ENCODE measurements at places on chromosomes 11 and 22.

GRCh38 chr11:76661306-76661751 lies 9.2 kb downstream of the LRRC32 start:
- no peak for DNase-seq

DNA sequence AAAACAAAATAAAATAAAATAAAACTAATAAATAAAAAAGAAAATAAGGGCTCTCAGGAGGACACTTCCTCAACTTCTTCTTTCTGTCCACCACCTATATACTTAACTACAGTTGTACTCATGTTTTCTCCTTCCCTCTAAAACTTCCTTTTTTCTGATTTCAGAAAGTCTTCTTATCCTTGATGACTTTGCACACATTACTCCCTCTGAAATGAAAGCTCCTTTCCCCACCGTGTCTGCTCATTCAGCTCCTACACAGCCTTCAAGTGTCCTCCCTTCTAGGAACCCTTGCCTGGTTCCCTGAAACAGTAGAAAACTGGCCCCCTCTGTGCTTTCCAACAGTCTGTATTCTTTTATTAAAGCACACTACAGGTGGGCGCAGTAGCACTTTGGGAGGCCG lies 18.3 kb upstream of the DDX17 start:
- DNase-seq, result no peak

- DNase-seq, result no peak
Observed at GRCh38 chr11:66218036-66218435, 50.4 kb upstream of the RAB1B start.

DNA sequence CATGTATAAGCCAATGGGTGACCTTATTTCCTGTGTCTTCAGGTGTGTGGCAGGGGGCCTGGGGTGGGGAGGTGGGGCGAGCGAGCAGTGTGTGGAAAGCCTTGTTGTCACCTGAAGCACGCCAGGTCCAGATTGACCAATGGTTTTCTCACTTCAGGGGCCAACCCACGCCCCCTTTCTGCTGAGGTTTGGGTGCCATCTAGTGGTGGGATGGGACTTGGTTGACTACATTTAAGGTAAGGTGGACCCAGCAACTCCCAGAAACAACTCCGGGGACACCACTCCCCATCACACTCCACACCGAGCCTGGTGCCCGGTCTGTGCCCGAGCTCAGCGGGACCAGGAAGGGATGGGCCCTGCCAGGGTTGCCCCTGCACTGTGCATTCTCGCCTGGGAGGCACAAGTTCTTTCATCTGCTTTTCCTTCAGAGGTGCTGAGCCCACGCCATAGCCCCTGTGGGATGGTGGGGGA lies 40.0 kb downstream of the TPCN2 start:
- peak; percentile 37 for DNase-seq

GRCh38 chr22:20434264-20434751 lies 3.3 kb downstream of the SCARF2 start:
- no peak for DNase-seq

- peak; percentile 0 for DNase-seq
Observed at GRCh38 chr22:30968015-30968923, at the start of gene MORC2. Gene MORC2, minus strand, starts transcription at chr22:30968774. Its CDS starts 885 bp downstream, at chr22:30967889.

DNA sequence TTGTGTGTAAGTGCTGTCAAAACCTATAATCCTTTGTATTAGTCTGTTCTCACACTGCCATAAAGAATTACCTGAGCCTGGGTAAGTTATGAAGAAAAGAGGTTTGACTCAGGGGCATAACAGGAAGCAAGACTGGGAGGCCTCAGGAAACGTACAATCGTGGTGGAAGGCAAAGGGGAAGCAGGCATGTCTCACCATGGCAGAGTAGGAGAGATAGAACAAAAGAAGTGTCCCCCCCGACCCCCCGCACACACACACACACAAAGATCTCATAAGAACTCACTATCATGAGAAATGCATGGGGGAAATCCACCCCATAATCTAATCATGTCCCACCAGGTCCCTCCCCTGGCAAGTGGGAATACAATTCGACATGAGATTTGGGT lies 2.3 kb upstream of the USP28 start:
- no peak for DNase-seq

DNA sequence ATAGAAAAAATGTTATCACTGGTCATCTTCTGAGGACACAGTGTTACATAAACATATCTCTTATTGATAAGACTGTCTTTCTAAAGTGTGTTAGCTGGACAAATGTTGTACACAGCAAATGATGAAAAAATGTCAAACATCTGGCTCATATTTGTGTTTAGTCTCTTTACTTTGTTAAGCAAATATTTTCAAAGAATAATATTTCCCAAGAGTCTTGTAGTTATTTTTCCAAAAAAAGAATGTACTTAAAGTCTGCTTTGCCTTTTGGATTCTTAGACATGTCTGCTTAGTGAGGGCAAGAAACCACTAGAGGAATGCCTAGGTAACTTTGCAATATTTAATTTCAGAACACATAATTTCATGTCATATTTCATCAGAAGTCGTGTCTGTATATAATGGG lies 23.9 kb upstream of the CCDC179 start:
- no peak for DNase-seq

DNA sequence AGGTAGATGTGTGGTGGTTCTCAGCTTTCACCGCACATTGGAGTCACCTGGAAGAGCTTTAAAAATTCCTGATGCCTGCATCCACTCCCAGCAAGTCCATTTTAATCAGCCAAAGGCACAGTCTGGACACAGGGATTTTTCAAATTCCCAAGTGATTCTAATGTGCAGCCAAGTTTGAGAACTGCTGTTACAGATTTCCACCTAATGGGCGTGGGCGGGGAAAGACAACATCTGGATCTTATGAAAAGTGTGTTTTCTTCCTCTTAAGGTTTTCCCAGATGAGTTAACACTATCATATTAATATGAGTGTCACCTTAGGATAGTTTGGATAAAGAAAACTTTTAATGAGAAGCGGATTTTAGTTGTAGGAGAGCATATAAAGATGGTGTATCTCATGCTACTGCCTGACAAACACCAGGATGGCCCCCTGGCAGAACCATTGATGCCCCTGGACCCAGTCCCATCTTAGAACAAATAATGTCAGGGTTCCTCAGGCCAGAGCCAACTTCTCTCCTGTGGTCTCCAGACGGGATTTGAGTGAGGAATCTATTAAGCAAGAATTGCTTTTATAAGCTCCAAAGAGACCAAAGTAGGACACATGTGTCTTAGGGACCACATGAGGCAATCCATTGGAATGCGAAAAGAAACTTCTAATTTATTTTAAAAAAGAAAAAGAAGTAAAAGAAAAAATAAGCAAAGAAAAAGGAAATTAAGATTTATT lies 31.9 kb downstream of the POU2AF1 start:
- peak; percentile 19 for DNase-seq

- no peak for DNase-seq
Observed at GRCh38 chr11:66146074-66146473, 76.0 kb downstream of the PACS1 start.

DNA sequence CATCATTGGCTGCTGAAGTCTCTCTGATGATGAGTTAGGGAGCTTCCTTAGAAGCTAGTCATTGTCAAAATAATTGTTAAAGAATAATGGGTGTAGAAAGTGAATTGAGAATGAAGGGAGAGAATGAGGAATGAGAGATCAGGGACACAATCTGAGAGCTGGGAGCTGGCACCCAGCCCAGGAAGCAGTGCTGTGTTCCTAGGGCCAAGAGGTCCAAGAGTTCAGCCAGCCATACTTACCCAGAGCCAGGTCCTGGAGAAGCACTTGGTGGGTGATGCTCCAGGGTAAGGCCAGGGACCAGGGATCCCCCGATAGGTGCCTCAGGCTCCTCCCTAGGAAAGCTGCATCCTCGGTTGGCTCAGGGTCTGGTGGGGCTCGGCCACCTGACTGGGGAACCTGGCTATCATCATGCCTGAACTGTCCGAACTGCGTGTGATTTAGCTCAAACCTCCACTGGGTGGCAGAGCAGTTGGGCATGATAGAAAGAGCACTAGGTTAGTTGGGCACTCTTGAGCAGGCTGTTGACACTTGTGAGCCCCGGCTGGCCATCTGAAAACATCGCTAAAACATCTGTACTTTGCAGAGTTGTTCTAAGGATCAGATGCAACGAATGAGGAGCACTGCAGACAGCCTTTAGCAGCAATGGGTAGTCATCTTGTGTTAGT lies 123.9 kb upstream of the NCAM1 start:
- DNase-seq, result no peak

GRCh38 chr22:29737251-29738117 lies 17.7 kb downstream of the CABP7 start:
- no peak for DNase-seq

- no peak for DNase-seq
Observed at GRCh38 chr11:1071571-1072115, 3.0 kb upstream of the MUC2 start.

GRCh38 chr11:128214263-128214662 lies 373.1 kb downstream of the ETS1 start:
- no peak for DNase-seq

DNA sequence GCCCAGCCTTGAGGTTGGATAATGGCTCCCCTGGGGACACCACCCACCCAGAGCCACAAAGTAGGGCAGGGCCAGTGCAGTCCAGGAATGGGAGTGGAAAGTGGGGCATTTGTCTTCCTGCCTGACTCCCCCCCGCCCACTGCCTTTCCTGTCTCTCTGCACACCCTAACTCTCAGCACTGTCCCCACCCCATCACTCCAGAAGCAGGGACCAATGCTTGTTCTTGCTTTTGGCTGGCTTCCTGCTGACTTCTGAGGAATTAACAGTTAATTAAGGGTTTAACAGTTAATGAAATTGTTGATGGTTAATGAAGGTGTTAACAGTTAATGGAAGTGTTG lies 4.7 kb downstream of the PITPNM1 start:
- no peak for DNase-seq

- DNase-seq, result peak; percentile 45
Observed at GRCh38 chr11:28350216-28350615, 242.0 kb downstream of the METTL15 start.

DNA sequence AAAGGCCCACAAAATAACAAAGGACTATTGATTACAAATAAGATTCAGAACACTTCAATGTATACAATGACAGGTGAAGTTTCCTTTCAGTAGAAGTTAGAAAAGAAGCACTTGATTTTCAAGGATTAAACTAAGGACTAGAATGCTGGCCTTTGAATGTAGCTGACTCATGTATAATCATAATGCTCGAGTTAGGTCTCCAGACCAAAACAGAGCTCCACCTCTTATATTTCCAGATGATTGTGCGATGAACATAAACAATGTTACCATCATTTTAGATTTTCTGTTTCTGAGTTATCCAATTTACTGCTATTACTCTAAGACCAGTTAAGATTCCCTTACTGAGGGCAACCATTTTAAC lies 40.4 kb upstream of the RAPSN start:
- DNase-seq, result no peak

DNA sequence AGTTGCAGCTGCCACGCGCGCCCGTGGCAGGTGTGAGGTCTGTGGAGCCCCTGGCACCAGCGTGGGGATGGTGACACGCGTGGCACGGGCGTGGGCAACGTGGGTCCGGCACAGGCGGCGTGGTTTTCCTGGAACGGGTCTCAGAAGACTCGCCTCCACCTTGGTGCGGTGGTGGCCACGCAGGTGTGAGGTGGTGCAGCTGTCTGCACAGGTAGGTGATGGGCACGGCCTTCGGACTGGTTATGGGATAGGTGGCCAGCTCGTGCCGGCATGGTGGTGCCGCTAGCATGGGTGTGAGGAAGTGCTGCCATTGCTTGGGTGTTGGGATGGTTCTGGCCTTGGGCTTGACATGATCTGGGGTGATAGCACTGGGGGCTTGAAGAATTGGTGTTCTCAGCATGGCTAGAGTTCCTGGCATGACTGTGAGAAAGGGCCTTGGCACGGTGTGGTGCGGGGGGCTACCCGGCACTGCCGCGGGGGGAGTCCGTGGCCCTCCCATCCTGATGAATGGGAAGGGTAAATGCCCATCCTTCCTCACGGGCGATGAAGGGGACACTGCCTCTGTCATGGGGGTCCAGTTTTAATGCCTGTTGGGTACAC lies 531 bp downstream of the DAGLA start:
- no peak for DNase-seq

- no peak for DNase-seq
Observed at GRCh38 chr22:24553597-24554312, 1.2 kb downstream of the GUCD1 start.

- DNase-seq, result no peak
Observed at GRCh38 chr11:47899801-47900200, 51.7 kb upstream of the NUP160 start.

- DNase-seq, result no peak
Observed at GRCh38 chr22:28647216-28647615, 32.4 kb downstream of the TTC28 start.

- no peak for DNase-seq
Observed at GRCh38 chr11:84902445-84902844, 724.7 kb downstream of the DLG2 start.

DNA sequence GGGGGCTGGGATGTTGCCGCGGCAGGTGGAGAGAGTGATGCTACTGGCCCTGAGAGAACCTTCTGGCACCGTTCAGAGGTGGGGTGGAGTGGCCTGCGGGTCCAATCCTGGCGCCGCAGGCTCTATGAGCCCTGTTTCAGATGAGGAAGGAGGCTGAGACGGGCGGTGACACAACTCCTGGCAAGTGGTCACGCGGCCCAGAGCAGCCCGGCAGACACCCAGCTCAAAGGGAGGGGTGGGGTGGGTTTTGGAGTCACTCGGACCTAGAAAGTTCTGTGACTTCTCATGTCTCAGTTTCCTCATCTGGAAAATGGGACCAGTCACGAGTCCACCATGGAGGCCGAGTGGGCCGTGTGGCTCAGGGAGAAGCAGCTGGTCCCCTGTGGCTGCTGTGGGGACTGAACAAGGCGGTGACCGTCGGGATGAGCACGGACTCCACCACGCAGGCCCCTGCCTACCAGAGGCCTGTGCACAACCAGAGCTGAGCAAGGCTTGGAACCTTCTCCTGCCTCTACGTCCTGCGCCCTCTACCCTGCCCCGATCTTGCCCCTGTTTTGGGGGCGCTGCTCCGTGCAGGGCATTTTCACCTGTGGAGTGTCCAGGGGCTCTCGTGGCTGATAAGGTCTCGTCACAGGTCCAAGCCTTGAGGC lies 3.7 kb downstream of the TSPO start:
- no peak for DNase-seq

GRCh38 chr11:36149538-36150242 lies 139.5 kb downstream of the COMMD9 start:
- peak; percentile 71 for DNase-seq

DNA sequence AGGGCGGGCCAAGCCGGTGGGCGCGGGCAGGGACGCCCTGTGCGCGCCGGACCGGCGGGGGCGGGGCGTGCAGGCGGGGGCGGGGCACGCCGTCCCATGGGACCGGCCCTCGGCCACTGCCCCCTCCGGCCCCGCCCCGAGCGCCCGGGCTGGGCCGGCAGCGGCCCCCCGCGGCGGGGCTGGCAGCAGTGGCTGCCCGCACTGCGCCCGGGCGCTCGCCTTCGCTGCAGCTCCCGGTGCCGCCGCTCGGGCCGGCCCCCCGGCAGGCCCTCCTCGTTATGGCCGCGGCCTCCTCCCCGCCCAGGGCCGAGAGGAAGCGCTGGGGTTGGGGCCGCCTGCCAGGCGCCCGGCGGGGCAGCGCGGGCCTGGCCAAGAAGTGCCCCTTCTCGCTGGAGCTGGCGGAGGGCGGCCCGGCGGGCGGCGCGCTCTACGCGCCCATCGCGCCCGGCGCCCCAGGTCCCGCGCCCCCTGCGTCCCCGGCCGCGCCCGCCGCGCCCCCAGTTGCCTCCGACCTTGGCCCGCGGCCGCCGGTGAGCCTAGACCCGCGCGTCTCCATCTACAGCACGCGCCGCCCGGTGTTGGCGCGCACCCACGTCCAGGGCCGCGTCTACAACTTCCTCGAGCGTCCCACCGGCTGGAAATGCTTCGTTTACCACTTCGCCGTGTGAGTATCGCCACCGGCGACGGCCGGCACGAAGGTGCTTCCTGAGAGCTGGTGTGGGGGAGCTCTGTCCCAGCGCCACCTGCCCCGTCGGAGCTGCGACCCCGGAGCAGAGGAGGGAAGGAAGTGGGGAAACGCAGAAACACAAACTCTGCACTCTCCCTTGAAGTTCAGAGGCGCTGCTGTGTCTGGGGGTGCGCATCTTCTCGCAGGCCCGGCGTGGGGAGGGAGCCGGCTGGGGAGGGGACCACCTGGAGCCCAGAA lies at the start of gene KCNQ1:
Gene KCNQ1 (plus strand): TSS at position 188 of the 925 bp plus-strand sequence. CDS start 91 bp downstream, at position 279.
- DNase-seq, result no peak
